Activated T-cell treated with anti-CD3 and anti-CD28 coated beads, Interleukin-2, amount 50 U/mL, for 72 hours (primary cell): ENCODE measurements at places on chromosomes 5 and 9. TPM values are rescaled to one million over a fixed set of nuclear protein-coding genes. Genes with fewer than 3 reads are reported as not detected.

Gene CNTFR
- total RNA-seq = not detected

Gene TMEM141
- total RNA-seq = 20.9 TPM

Gene SLC6A7
- not detected for total RNA-seq

Gene GDA
- not detected for total RNA-seq

DNA sequence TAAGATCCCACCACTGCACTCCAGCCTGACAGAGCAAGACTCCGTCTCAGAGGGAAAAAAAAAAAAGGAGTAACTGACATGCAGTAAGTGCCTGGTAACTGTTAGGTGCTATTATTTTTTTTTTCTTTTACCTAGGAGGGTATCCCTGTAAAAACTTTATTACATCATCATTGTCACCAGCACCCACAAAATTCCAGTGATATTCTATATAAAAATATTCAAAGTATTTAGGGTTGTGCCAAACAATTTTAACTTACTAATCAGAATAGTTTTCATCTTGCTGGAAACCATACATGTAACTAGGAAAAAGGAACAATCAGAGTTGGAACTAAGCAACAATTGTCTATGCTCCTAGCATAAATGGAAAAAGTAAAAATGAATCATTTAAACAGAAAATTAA is 112.4 kb downstream of the SSBP2 start:
- H3K27ac ChIP-seq = no peak overlapping the region
- H3K36me3 ChIP-seq = no peaks in the 10 kb centered on the region
- no peaks in the 10 kb centered on the region for H3K4me1 ChIP-seq
- no peaks in the 10 kb centered on the region for H3K27me3 ChIP-seq
- no peak for DNase-seq
- H3K4me3 ChIP-seq = no peak overlapping the region

GRCh38 chr5:127351418-127351817 is 60.8 kb downstream of the MEGF10 start:
- no peaks in the 10 kb centered on the region for H3K36me3 ChIP-seq
- H3K4me3 ChIP-seq = no peak overlapping the region
- H3K27ac ChIP-seq = no peak overlapping the region
- peaks cover 9% of the 10 kb centered on the region for H3K27me3 ChIP-seq
- no peak for DNase-seq

DNA sequence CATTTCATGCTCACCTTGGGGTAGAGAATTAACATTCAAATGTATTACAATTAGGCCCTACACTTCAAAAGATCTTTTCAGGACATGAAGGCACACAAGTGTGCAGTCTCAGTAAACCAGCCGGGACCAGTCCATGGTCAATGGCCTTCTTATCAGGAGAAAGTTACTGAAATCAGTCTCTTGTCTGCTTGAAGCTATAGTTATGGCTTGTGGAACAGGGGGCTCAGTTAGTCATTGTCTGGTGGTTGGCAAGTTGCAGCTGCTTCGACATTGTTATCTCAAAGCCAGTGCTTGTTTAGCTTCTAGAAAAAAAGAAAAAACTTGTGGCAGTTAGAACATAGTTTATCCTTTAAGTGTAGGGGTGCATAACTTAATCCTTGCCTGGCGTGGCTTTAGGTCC is 213.1 kb upstream of the ACO1 start:
- no peak overlapping the region for H3K27ac ChIP-seq
- no peaks in the 10 kb centered on the region for H3K36me3 ChIP-seq
- H3K4me3 ChIP-seq = no peak overlapping the region
- H3K27me3 ChIP-seq = no peaks in the 10 kb centered on the region
- DNase-seq = no peak
- no peaks in the 10 kb centered on the region for H3K4me1 ChIP-seq

DNA sequence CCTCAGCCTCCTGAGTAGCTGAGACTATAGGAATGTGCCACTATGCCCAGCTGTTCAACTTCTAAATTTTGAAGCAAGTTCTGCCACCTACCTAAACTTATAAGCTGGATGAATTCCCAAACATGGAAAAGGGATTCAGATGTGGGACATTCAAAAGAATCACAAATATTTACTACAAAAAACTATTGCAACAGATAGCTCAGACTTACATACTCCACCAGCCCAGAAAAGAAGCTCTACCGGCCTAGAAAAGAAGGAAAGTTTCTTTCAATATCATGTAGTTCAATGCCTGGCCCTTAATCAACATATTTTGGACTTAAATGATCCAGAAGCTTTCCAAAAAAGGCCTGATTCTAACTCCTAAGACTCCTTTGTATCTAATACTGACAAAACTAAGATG is 23.8 kb downstream of the SH3RF2 start:
- no peak overlapping the region for H3K4me3 ChIP-seq
- no peaks in the 10 kb centered on the region for H3K4me1 ChIP-seq
- peaks cover 41% of the 10 kb centered on the region for H3K27me3 ChIP-seq
- no peak for DNase-seq
